ENCODE measurements at places on chromosomes 2 and 18.
A peak's percentile ranks its signal among the peaks of the same experiment; 100 is the strongest.

DNA sequence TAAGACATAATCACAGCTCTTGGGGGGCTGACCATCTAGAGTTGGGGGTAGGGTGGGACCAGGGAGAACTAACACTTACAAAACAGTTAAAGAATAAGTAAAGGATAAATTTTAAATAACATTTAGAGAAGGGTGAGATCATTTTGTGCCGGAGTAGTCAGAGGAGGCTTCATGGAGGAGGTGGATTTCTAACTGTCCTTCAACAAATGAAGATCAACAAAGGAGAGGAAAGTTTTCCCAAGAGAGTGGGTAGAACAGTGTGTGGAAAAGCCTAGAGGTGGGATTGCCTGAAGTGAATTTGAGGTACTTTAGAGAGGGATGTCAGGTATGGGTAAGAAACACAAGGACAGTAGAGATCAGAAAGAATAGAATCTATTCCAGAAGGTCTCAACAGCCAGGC lies 7.3 kb downstream of the PROKR1 start:
- DNase-seq = no peak

DNA sequence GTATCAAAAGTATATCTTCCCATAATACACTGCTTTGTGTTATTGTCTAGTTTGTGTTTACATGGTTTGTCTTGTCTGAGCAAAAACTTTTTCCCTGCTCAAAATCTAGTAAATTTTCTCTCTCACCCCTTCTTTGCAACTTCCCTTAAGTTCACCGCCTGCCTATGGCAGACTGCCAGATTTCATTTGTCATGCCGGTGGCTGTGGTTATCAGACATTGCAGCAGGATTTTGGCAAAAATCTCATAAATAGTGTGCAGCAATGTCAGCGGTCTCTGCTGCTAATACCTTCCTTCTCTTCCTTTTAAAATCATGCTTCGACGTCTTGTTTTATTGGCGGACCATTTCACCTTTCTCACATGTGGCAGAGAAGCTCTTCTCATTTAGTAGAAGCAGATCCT lies 45.6 kb upstream of the TMEM178A start:
- DNase-seq = no peak

- peak; percentile 12 for DNase-seq
These were observed 311.8 kb downstream of the LNPK start for GRCh38 chr2:175690113-175690837.

DNA sequence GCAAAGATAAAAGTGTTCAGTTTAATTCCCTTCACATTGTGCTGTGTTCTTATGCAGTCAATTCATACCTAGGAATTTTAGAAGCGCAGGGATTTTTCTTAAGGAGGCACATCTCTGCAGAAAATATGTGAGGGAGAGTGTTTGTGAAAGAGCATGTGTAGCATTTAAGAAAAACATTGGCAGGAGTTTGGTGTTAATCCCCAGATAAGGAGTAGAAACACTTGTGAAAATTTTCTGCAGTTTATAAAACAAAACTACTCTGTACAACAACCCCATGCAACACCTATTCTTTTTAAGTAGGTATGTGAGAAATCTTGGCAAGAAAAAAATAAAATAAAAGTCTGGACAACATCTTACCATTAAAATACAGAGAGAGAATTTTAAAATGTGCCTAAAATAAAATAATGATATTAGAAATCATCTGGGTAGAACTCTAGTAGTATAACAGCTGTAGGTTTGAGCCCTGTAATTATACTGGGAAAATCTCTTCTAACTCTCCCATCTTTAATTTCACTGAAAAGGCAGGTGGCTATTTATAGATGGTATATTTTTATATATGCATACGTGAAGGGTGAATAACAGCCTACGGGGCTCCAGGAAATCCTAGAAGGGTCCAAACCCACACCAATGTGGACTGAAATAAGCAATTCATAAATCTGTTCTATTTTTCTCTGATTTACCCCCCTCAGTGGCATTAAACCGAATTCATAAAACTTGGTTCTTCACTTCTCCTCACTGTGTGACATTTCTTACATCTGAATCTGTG lies 6.6 kb downstream of the FZD7 start:
- no peak for DNase-seq

DNA sequence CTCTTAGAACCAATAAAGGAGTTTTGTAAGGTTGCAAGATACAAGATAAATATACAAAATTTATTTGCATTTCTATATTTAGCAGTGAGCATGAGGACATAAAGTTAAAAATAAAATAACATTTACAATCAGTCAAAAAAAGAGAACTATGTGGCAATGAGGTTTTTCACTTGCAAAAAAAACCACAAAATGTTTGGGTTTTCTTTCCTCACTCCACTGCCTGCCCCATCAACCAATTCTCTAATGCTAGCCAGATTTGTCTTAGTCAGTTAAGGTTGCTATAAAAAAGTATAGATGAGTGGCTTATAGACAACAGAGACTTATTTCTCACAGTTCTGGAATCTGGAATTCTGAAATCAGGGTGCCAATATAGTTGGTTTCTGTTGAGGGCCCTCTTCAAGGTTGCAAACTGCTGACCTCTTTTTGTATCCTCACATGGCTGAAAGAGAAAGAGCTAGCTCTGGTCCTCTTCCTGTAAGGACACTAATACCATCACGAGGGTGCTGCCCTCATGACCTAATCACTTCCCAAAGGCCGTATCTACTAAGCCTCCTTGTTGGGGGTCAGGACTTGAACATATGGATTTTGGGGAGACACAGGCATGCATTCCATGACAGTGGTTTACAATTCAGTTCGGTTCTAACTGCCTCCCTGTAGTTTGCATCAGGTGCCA lies 566.2 kb downstream of the GALR1 start:
- no peak for DNase-seq

- DNase-seq = no peak
These were observed 44.3 kb upstream of the KCNG2 start for GRCh38 chr18:79753391-79753851.

GRCh38 chr18:48545757-48546321 lies 7.0 kb downstream of the CTIF start:
- no peak for DNase-seq

GRCh38 chr2:54770211-54770610 lies 46.7 kb downstream of the EML6 start:
- no peak for DNase-seq

- DNase-seq = no peak
These were observed 399.1 kb upstream of the ATP5MC3 start for GRCh38 chr2:175580652-175581051.

DNA sequence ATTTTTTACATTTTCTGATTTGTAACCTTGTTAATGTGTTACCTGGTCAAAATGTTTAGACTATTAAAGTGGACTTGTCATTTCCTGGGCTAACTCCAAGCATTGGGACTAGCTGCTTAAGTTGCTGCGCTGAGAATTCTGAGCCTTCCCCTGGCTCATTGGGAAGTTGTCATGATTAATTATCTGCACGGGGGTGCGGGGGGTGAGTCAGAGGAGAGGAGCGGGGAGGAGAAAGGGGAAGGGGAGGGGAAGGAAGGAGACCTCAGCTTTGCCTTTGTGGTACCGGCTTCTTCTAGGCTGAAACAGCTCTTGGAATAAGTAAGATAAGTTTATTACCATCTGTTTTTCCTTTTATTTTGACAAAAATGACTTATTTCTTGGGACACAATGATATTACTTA lies 52.9 kb upstream of the APCDD1 start:
- DNase-seq = no peak

All from GM12891 (cell line).